Stimulated activated CD4-positive, alpha-beta T cell treated with anti-CD3 and anti-CD28 coated beads, Interleukin-1b, Interleukin-23, amount 100 ng/mL, for 24 hours (primary cell): ENCODE measurements at places on chromosomes 6 and 20.
A peak's percentile ranks its signal among the peaks of the same experiment; 100 is the strongest.

GRCh38 chr6:167226791-167227190 lies 64.3 kb upstream of the UNC93A start:
- DNase-seq, result no peak

- no peak for DNase-seq
These were observed 12.9 kb upstream of the TBC1D22B start for GRCh38 chr6:37244430-37245310.

GRCh38 chr6:74671558-74672025 lies 534.3 kb downstream of the COL12A1 start:
- no peak for DNase-seq

- peak; percentile 19 for DNase-seq
These were observed 61.3 kb upstream of the EPB41L1 start for GRCh38 chr20:36093025-36093803.

- no peak for DNase-seq
These were observed 42.1 kb upstream of the ARMC2 start for GRCh38 chr6:108806171-108806570.

- no peak for DNase-seq
These were observed 180.3 kb downstream of the ANKRD60 start for GRCh38 chr20:58048096-58048702.

DNA sequence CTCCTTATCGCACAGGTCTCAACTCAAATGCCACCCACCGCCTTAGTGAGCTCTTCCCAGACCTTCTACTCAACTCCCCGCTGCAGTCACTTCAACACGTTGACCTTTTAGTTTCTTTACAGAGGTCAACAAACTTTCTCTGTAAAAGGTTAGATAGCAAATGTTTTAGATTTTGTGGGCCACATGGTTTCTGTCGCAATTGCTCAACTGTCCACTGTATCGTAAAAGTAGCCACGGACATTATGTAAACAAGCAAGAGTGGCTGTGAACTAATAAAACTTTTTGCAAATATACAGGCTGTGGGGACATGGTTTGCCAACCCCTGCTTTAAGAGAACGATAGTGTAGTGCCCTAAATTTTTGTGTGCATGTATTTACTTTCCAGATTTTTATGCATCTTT lies 247.6 kb upstream of the TSHZ2 start:
- no peak for DNase-seq

GRCh38 chr6:29011276-29011734 lies 6.2 kb upstream of the ZNF311 start:
- DNase-seq, result no peak

- no peak for DNase-seq
These were observed 160.6 kb downstream of the SMOC2 start for GRCh38 chr6:168601546-168601945.

DNA sequence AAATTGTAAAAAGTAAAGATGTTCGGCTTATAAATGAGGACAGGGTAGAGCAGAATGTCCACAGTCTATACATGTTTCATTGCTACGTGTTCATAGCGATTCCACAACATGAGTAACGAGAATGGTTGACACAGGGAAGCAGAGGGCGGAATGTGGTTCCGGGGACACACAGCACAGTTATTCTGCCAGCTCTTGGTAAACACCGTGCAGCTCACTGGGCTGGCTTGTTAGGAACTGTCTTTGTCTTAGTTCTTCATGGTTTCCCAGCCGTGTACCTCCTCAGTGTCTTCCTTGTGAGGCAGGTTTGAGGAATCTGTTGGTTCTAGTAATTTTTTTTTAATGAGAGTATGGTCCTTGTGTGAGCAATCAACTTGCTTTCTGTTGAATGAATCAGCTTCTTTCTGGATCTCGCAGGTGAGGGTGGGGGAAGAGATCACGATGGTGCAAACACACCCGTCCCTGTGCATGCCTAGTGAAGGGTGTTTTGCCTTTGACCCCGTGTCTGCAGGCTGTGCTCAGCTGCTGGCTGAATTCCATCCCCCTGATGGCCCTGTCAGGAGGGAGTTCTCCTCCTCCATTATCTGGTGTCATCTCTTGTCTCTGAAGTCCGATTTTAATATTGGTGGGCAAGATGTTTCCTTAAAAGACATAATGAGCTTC lies 168.2 kb downstream of the SMOC2 start:
- DNase-seq, result no peak

- no peak for DNase-seq
These were observed 223.9 kb upstream of the THEMIS start for GRCh38 chr6:128124713-128125112.

GRCh38 chr6:44485601-44486401 lies 98.3 kb downstream of the CDC5L start:
- no peak for DNase-seq

DNA sequence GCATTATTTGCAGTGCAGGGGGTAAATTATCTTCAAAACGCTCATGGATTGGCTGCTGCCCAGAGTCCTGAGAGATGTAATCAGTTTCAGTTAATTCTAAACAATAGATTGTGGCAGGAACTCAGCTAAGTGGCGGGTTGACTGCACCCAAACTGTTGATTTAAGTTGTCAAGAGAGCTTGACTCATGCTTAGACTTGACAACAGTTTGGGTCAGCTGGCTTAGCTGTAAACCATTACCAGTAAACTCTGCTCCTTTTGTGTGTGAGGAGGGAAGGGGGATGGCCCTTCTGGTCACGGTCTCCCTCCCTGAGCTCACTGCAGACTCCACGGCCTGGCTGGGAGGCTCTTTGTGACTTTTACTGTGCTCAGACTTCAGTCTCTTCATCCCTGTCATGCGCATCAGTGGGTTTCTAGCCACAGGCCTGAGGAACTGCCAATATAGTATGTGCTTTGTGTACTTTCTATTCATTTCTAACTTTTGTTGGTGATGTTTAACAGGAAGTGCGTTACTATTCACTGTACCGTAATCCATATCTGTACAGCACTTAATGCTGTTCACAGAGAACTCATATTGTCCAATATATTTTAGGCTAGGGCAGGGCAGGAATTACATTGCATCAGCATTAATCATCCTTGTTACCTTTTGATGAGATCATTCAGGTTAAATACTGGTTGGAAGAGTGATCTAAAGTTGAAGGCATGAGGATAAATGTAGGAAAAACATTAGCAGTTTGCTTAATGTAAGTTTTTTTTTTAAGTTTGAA lies 488.3 kb downstream of the CDKAL1 start:
- no peak for DNase-seq

GRCh38 chr6:13229205-13230085 lies 98.9 kb downstream of the TBC1D7 start:
- DNase-seq, result no peak

DNA sequence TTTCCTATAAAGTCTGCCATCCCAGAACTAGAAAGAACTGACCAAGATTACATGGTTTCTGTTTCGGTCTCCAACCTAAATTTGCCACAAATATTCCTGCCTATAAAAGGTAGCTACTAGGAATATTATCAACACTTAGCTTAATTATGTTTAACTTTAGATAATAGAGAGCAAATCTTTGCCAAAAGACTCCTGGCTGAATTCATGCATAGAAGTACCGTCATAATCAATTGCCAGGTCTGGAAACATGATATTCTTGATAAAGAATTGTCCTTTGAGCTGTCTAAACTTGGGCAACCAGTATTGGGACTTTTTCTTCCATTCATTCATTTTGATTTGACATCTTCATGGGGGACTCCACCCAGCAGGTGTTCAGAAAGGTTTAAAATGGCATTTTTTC lies 22.4 kb downstream of the CALHM6 start:
- DNase-seq, result no peak

DNA sequence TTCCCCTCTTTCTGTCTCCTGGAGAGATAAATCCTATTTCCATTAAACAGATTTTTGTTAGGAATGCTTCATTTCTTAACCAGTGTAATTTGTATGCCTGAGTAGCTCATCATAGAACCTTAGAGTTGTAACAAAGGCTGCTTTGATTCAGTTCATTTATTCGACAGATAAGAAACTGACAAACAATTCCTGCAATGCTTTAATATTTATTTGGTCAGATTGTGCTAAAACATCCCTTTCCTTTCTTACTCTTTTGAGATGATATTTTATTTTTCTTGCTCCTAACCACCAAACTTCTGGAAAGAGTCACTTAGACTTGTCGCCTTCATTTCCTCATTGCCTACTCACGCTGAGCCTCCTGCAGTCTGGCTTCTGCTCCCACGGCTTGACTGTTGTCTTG lies 89.0 kb upstream of the SUPT3H start:
- no peak for DNase-seq

- DNase-seq, result no peak
These were observed 732.2 kb downstream of the HDGFL1 start for GRCh38 chr6:23301556-23301955.

DNA sequence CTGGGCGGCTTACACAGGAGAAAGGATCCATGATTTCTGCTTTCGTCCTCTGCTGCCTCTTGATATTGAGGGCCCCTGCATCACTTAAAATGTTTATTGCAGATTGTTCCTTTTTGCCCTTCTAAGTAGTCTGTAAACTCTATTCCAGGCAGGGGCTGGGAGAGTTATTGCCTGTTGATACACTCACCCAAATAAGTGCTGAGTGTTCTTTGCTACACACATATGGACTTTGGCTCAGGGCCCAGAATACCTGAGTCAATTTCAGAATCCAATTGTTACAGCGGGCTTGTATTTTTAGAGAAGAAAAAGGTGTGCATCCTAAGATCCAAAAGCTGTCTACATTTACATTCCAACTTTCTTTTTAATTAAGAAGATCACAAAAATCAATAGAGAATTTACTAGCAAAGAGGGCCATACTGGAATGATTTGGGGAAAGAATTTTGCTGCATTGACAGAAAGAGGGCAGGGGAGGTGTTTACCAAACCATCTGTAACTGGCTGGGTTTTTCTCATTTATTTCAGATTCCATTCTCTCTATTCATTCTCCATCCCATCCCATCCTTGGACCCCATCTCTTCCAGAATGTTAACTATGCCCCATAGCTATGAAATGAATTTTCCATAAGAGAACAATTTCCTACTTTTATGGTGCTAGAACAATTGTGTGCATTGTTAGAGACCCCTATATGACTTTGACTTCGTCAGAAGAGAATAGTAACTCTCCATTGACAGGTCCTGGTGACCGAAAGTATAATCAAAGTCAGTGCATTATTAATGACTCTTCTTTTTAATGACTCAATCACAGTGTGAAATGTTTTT lies 959.9 kb upstream of the FLRT3 start:
- DNase-seq, result no peak

GRCh38 chr20:61118429-61119224 lies 133.4 kb upstream of the CDH4 start:
- DNase-seq, result no peak

DNA sequence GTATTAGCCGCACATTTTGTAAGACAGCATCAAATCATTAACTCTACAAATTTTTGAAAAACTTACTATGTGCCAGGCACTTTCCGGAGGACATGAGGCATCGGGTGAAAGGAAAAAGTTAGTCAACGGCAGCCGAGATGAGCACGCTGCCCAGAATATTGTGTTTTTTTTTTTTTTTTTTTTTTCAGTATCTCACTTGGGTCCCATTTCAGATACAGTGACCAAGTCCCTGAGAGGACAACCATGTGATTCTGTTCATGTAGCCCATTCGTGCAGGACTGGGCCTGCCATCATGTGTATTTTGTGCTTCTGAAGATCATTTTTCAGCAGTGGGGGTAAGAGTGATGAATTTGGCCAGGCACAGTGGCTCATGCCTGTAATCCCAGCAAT lies 1.3 kb downstream of the SLA2 start:
- DNase-seq, result peak; percentile 36

DNA sequence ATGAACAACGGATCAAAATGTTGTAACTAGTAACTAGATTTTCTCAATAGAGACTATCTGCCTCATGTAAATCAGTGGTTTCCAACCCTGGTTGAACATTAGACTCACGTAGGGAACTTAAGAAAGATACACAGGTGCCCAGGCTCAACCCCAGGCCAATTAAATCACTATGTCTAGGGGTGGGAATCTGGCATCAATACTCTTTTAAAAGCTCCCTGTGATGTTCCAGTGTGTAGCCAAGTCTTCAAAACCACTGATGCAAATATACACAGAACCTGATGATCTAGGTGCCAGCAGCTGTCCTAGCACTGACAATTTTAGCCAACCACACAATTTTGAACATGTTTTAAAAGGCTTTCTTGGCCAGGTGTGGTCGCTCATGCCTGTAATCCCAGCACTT lies 128.7 kb downstream of the TBC1D32 start:
- no peak for DNase-seq

DNA sequence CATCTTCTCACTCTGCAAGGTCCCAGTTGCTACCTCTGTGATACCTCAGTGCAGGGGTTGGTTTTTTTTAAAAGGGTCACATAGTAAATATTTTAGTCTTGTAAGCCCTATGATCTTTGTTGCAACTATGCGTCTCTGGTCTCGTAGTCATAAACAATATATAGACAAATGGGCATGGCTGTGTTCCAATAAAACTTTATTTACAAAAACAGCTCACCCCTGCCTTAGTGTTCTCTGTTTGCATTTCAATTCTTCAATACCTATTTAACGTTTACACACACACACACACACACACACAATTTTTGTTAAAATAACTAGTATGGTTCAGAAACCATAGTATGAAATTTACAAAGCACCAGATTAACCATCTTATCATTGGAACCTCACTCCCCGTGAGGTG lies 216.8 kb downstream of the PREX1 start:
- no peak for DNase-seq

- no peak for DNase-seq
These were observed 671.9 kb downstream of the KHDRBS2 start for GRCh38 chr6:61614119-61614518.

- no peak for DNase-seq
These were observed 96.0 kb downstream of the PLEKHG1 start for GRCh38 chr6:150695652-150696051.

DNA sequence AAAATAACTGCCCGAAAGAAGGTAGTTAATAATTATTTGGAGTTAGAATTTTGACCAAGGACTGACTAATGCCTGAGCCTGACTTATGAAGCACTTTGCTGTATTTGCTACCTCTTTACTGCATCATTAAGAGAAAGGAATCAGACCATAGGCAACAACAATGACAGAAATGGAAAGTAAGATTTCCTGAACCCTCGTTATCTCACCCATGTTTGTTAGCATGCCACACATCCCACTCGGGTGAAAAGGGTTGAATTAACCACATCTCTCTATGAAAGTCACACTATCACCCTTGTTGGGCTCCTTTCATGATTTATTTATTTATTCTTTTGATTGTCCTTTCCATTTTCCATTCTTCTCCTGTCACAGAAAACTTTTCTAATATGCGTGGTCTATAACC lies 59.6 kb downstream of the OLIG3 start:
- no peak for DNase-seq

DNA sequence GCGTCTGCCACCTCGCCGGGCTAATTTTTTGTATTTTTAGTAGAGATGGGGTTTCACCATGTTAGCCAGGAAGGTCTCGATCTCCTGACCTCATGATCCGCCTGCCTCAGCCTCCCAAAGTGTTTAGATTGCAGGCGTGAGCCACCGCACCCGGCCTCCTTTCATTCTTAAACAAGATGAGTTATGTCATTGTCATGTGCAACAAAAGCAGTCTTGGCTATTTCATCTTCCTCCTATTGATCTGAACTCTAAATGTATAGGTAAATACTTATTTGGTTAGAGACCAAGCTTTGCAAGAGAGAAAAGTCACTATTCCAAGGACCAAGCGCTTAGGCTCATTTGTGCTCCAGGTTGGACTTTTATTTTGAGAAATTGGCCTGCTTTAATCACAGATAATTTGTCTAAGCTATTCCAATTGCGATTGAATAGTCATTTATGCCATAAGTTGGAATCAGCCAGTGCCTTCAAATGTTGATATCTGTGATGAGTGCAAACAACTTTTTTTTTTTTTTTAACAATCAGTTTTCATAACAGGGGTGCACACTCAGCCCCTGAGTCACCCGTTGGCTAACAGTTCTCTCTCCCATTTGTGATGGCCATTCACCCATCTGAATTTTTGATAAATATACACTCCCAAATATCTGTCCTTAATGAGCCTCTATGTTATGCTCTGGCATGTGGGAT lies 167.3 kb downstream of the BCAS1 start:
- DNase-seq, result no peak

- no peak for DNase-seq
These were observed 25.2 kb upstream of the GTSF1L start for GRCh38 chr20:43752051-43752360.
